Esophagus squamous epithelium (tissue), 5 donors: ENCODE measurements at places on chromosomes 1 and 21.

- no peak for DNase-seq
Observed at GRCh38 chr1:119626841-119627240, 21.2 kb downstream of the ZNF697 start.

- DNase-seq, result no peak
Observed at GRCh38 chr1:69967245-69967766, 238.1 kb downstream of the LRRC40 start.

DNA sequence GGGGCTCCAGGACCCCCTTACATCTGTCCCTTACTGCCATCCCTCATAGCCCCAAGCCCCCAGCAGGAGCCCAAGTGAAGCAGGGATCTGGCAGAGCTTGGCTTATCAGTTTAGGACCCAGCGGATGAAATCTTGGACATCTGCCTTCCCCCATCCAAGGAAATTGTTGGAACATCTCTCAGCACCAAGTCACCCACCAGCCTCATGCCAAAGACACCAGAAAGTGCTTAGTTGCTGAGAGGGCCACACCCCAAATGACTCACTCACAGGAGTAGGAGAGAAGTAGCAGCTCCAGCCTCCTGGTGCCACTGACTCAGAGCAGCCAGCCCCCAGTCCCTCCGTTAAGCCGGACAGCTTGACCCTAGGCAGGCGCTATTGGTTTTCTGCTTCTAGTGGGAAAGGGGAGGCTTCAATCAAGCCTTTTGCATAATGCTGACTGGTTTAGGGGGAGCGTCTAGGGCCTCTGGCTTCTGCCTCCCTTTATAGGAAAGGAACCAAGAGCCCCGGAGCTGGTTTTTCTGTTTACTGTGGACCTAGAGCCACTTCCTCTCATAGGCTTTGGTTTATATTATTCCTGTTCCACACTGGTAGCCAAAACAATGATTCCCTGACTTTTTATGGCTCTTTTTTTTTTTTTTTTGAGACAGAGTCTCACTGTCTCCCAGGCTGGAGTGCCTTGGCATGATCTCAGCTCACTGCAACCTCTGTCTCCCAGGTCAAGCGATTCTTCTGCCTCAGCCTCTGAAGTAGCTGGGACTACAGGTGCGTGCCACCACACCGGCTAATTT is 114.2 kb upstream of the IPO9 start:
- peak; percentile 41 for DNase-seq

- no peak for DNase-seq
Observed at GRCh38 chr1:39395357-39395831, 96.0 kb upstream of the BMP8A start.

DNA sequence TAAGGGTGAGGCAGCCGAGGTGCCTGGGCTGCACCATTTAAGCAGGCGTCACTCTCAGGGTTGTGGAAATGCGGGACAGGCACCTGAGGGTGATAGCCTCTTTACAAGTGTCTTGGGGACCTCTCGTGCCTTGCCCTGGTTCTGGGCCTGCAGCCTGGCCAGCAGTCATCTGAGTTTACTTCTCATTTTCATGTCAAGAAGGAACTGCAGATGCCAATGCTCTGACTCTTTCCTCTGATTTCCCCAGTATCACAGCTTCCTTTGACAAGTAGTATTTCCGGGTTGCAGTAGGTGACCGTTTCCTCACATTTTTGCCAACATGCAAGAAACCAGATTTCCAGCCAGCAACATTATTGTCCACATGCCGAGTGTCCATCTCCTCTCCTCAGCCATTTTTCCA is 286.9 kb downstream of the DISC1 start:
- no peak for DNase-seq

GRCh38 chr1:27118440-27118689 is 36.6 kb downstream of the SLC9A1 start:
- DNase-seq, result no peak

DNA sequence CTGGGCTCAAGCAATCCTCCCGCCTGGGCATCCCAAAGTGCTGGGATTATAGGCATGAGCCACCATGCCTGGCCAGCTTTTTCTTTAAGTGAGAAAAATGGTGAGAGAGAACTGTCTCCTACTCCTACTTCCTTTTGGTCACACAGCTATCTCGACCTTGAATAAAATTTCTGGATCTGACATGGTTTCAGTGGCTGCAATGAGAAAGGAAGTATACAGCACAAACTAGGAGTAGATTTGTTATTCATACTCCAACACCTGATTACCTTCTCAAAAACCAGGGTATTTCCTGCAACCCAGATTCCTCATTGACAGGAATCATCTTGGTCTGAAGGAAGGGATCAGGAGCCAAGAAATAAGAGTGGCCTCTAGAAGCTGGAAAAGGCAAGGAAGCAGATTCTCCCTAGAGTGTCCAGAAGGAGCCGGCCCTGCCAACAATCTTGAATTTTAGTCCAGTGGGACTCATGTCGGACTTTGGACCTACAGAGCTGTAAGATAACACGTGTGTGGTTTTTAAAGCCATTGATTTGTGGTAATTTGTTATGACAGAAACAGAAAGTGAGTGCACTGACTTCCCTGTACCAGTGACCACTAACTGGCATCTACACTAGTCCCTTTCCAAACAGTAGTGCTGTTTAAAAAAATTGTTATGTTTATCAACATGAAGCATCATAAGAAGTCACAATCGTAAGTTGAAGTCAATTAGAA is 516.6 kb downstream of the SMYD3 start:
- DNase-seq, result no peak

- no peak for DNase-seq
Observed at GRCh38 chr1:222817529-222817928, 2.7 kb downstream of the DISP1 start.

DNA sequence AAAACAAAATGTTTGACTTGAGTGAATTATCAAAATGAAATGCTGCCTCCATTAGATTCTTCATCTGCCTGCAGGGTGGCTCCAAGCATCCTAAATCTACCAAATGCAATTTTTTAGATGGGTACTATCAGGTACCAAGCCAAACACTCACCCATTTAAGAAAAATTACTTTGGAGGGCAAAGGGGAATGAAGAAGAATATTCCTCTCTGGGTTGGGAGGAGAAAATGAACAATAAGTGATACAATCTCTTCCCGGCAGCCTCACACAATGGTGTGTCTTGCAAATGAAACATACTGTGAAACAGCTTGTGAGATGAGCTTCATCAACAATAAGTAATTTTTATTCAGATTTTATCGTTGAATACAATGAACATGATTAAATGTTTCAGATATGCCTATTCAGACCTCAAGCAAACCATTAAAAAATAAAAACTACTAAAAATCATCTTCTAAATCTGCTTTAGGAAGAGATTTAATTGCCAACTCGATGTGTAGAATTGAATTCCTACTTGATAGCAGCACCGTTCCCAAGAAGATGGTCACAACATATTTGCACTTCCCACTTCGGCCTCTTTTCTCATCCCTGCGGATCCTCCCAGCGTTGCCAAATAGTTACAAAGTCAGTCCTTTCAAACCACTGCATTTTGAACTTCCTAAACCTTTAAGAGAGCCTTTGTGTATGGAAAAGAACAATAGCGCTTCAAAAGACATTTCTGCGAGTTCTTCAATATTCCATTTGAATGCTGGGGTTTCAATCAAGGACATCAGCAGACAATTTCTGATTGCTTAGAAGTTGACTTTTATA is 2.7 kb downstream of the DAB1 start:
- DNase-seq, result no peak

DNA sequence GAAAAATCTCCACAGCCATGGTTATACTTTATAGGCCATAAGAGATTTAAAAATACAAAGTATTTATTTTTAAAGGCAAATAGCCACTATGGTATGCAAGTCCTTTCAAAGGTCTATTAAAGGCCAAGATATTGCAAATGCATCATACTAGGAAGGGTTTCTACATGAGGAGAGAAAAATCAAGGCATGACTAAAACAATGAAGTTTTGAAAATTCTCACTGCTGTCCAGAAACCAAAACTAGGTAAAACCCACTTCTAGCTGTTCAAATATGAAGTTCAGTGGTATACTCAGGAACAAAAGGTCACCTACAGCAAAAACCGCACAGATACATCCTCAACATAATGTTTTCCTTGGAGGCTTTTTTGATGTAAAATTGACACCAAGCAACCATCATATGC is 75.0 kb downstream of the EPS15 start:
- DNase-seq, result no peak

GRCh38 chr1:204045430-204045829 is 27.5 kb upstream of the SOX13 start:
- DNase-seq, result no peak

- DNase-seq, result no peak
Observed at GRCh38 chr1:87916965-87917364, 588.3 kb downstream of the LMO4 start.

- no peak for DNase-seq
Observed at GRCh38 chr1:228016181-228016510, 9.3 kb downstream of the WNT3A start.

GRCh38 chr1:6245869-6246496 is 2.0 kb downstream of the HES3 start:
- DNase-seq, result no peak

GRCh38 chr1:197606168-197606845 is 169.0 kb downstream of the DENND1B start:
- no peak for DNase-seq

- DNase-seq, result no peak
Observed at GRCh38 chr21:43926196-43926595, 61.2 kb downstream of the AGPAT3 start.

DNA sequence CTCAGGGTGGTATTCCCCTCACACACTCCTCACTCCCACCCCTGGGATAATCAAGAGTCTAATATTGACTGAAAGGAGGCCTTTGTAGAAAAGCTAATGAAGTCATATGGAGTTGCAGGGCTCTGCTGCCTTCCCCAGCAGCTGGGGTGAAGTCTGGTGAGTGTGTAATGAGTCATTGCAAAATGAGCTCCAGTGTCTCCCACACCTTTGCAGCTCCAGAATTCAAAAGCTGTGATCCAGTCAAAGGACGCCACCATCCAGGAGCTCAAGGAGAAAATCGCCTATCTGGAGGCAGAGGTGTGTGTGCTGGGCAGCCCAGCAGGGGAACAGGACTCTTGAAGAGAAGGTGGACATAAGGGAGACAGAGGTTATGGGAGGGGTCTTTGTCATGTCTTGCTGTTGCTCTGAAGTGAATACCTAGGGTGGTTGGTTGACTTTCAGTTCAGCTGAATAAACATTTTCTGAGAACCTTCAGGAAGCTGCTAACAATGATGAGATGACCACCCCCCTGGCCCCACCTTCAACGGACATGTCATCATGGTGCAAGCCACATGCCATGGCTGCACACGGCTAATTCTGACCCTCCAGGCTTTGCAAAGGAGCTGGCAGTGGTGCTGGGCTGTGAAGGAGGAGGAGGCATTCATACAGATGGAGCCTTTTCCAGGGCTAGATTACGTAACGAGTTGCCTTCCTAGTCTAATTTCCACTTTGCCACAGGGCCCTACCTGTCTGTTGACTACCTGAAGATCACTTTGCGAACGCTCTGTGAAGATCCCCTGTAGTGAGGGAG is 32.2 kb upstream of the SNX27 start:
- DNase-seq, result no peak

- DNase-seq, result no peak
Observed at GRCh38 chr21:24995216-24995615, 612.1 kb downstream of the MRPL39 start.

DNA sequence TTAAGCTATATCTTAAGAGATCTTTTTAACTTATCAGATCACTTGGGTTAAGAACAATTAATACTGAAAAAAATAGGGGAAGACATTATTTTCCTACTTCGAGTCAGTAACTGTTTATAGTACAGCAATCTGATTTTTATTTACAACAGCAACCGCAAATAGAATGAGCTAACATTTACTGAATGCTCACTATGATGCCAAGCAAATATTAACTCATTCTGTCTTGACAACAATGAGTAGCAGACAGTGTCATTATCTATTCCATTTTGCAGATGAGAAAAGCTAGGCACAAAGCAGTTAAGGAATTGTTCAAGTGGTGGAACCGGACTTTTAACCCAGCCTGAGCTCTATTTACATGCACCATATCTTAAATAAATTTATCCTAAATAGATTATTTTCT is 273.7 kb downstream of the NTNG1 start:
- DNase-seq, result no peak

- DNase-seq, result no peak
Observed at GRCh38 chr1:53262000-53262399, 23.7 kb upstream of the MAGOH start.

DNA sequence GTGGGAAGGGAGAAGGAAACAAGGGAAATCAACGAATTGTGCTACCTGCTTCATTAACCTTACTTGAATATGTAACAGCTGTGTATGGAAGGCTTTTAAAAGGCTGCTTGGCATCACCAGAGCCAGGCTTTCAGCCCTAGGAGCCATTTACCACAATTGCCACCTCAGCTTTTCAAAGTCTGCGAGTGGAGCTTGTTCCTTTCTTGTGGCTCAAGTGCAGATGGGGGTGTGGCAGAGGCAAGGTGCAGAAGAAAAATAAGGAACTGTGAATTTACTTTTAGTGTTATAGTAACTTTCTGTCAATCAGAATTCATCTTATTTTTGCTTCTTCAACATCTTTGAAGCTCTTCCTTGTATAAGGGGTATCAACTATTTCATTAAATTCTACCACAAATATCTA is 17.6 kb downstream of the CLCA2 start:
- DNase-seq, result no peak

GRCh38 chr1:75100481-75101092 is 33.6 kb upstream of the LHX8 start:
- DNase-seq, result no peak

DNA sequence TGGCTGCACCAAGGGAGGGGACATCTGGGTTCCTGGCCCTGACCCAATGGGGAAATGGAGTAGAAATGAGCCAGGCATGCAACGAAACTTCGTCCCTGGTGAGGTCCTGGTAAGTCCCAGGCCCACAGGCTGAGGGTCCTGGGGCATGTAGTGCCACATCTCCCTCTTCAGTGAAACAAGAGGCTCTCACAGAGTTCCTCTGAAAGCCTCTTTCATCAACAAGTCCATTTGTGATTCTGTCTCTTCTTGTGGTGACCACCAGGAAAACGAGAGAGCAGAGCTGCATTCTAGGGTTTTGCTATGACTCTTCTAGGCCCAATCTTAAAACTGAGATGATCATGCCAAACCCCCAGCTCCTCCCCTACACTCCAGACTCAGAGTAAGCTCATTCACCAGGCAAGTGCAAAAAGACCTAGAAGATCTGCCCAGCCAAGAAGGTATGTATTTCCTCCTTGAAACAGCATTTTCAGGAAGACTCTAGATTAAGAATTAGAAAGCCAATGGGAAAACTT is 24.3 kb upstream of the RNF220 start:
- no peak for DNase-seq

GRCh38 chr1:10941891-10942541 is 70.4 kb upstream of the TARDBP start:
- DNase-seq, result no peak

GRCh38 chr1:172107316-172107975 is 266.1 kb downstream of the DNM3 start:
- no peak for DNase-seq
